ENCODE measurements at places on chromosomes 7 and 10.

DNA sequence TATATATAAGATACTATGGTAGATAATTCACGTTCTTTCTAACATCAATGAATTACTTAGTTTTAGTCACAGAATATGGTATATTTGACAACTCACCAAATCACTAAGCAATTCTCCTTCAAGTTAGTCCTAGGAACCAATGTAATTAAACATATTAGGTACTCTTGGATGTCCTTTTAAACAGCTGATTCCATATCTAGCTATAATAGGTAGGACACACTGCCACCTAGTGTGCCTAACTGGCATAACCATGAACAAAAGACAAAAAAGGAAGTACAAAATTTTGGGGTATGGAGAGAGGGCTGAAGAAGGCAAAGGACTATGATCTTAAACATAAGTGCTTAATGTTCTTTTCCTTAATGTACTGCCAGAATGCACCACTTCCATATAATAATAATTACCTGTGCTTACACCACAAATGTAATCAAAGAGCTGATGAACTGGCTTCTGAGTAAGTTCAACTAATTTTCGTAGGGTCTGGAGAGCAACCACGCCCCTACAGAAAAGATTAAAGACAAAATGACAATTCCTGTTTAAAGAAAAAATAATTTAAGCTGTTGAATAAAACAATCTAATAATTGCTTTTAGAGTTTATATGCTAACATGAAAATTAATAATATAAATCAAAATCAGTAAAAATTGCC lies 28.7 kb downstream of the PNPLA8 start:
- DNase-seq, result peak; percentile 10

- no peak for DNase-seq
Observed at GRCh38 chr7:28811701-28812430, 146.3 kb downstream of the TRIL start.

DNA sequence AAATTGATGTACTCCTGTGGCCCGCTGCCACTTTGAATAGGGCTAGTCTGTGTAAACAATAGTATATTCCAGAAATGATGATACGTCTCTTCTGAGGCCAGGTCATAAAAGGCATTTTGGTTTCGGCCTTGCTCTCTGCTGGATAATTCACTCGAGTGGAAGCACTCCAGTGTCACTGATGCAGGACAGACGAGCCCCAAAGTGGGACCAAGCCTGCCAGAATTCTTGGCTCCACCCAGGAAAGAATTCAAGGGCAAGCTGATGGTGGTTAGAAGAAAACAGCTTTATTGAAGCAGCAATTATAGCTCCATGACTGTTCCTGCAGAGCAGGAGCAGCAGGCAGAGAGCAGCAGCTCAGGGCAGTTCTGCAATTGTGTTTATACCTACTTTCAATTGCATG lies 717.6 kb downstream of the GRM8 start:
- DNase-seq, result no peak

- DNase-seq, result no peak
Observed at GRCh38 chr7:103445228-103446048, 569 bp downstream of the SLC26A5 start.
